ENCODE measurements at places on chromosomes 7 and 10.

GRCh38 chr7:116231949-116232348 is 21.6 kb downstream of the TES start:
- ATAC-seq = no peak

- ATAC-seq = no peak
Observed at GRCh38 chr10:90712529-90712928, 145.3 kb downstream of the HTR7 start.

DNA sequence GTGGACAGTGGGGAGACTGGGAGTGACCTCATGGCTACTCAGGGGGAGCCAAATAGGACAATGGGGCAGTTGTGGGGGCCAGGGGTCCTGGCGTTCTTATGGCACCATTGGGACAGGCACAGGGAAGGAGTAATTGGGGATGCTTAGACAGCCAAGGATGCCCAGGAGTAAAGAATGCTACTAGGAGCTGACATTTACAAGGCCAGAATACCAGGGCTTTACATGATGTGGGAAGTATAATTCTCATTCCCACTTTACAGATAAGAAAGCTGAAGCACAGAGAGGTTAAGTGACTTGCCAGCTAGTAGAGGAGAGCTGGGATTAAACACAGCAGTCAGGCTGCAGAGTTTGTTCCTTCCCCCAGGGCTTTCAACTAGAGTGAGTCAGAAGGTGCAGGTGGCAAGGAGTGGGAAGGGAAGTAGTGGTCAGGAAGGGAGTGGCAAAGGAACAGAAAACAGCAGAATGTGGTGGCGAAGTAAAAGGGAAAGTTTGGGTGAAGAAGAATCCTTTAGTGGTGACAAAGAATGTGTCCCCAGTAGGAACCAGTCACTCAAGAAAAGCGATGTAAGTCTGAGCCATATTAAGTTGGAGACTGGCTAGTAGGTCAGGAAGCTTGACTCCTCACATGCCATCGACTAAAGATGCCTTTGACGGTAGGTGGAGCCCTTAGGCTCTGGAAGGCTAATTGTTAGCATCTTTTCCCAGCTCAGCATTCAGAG is 32.8 kb downstream of the CPVL start:
- ATAC-seq = peak; percentile 34

- no peak for ATAC-seq
Observed at GRCh38 chr7:30145426-30145970, 10.7 kb downstream of the MTURN start.

DNA sequence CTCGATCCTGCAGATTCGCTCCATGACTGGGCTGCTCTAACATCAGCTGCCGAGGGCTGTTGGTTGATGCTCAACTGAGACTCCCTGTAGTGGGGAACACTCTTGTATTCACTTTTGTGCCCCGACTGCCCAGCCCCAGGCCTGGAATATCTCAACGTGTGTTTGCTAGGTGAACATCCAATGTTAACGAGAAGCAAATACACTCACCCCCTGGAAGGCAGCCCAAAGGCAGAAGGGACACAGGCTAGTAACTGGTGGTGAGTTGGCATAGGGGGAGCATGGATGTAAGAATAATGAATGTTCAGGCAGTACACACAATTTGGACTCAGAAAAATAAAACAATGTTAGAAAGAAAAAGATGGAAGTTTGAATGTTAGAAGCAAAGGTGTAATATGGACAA is 24.0 kb upstream of the RBM33 start:
- no peak for ATAC-seq

GRCh38 chr10:80684259-80684658 is 146.6 kb downstream of the SH2D4B start:
- ATAC-seq = no peak

- ATAC-seq = peak; percentile 70
Observed at GRCh38 chr7:130901209-130901783, 167.3 kb upstream of the KLF14 start.

GRCh38 chr7:48089046-48090003 is at the start of gene UPP1:
Gene UPP1, plus strand, starts transcription at chr7:48089265. Its CDS starts 5,519 bp downstream, at chr7:48094784.
- ATAC-seq = peak; percentile 86

- peak; percentile 51 for ATAC-seq
Observed at GRCh38 chr7:42014625-42015618, 222.1 kb downstream of the GLI3 start.

GRCh38 chr10:22308390-22308789 is 7.8 kb upstream of the COMMD3 start:
- ATAC-seq = no peak

DNA sequence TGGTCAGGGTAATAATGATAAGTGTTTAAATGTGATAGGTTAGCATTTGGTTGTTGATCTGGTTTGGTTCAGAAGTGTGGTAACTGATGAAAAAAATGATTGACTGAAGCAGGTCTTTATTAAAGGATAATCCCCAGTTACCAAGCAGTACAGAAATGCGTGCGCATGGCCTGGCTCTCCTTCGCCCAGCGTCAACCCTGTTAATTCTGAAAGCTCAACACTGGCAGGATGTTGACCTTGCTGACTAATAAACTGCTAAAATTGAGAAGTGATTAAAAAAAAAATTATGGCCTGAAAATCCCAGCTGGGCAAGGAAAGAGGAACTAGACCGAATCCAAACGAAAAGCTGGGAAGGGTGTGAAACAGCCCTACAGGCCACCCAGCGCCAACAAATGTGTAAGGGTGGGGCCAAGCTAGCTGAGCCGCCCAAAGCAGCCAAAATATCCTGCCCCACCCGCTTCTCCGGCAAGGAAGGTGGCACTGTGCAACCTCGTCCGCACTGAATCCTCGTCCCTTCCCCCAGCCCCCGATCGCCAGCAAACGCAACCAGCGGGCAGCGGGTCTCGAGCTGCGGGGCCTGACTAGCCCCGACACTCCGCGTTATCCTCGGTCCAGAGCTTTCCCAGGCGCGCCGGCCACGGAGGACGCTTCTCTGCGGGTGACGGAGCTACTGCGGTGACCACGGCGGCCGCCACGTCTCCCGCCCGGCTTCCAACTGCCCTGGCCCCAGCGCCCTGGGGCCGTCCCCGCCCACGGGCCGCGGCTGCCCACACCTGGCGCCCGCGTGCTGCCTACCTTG is 561 bp downstream of the SHTN1 start:
- ATAC-seq = peak; percentile 80

GRCh38 chr10:77837248-77837924 is 89.2 kb downstream of the DLG5 start:
- ATAC-seq = no peak

DNA sequence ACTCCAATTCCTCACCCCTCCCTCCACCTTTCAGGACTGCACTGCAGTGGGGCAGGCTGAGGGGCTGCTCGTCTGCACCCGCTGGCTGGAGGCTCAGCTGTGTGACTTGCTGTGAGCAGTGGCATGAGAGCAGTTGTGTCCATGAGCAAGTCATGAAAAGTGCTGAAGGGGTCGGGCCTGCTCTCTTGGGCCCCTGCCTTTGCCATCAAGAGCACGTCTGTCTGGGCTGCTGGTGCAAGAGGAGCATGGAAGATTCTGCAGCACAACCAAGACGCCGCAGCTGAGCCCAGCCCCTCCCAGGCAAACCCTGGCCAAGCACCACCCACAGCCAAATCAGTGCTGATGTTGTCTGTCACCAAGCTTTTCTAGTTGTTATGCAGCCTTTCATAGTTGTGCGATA is 284.3 kb downstream of the TCERG1L start:
- ATAC-seq = peak; percentile 25

DNA sequence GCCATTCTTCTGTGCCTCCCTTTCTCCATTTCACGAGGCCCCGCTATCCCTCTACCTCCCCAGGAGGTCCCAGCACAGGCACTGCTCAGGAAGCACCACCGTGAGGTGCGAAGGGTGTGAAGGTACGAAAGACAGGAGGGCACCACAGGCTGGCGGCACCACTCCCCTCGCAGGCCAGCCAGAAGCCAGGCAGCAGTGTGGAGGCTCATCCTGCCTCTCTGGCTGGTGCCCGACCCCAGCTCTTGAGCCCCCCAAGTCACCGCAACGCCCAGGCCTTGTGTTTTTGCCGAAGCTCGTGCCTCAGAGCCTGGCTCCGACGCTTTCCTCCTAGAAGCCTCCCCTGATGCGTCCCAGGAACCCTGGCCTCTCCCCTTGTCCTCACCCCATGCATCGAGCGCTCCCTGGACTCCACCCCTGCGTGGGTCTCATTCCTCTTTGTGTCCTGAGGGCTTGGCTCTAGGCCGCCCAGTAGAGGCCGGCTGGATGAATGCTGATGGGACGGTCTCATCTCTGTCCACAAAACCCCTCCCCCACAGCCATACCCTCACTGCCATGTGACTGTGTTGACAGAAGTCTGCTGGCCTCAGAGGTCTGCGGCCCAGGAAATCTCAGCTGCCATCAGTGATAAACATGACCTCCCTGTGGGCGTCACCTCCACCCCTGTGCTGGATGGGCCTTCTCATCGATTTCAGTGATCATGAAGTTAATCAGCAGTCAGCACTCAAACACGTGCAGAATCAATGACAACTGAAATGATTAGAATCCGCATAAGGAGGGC is 19.3 kb downstream of the BRI3 start:
- no peak for ATAC-seq

DNA sequence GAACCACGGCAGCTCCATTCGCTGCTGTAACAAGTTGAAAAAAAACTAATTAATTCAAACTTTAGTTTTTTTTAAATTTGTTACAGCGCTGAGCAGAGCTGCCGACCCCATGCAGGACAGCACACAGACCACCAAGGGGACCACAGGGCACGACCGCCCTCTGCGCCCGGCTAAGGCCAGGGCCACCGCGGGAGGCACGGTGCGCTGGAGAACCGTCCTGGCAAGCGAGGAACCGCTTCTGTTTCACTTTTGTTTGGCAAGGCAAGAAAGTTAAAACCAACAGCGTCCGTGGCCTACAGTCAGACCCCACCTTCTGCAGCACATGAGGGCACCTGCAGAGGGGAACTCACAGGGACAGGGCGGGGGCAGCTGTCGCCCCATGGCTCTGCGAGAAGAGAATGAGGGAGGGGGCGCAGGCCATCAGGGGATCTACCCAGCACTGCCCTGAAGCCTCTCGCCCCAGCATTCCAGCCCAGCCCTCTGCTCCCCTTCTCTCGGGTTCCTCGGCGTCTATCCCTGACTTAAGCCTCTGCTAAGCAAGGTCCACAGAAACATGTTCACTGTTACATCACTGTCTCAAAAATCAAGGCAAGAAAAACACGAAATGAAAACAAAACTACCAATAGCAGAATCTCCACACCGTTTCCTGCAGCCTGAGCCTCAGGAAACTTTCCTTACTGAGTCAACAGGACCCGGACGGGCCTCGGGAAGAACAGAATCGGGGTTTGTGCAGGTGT is 204.4 kb downstream of the DIP2C start:
- ATAC-seq = peak; percentile 21

GRCh38 chr7:151439855-151440798 is at the start of gene CRYGN:
Gene CRYGN, minus strand, starts transcription at chr7:151440141. Its CDS starts 224 bp downstream, at chr7:151439917.
- ATAC-seq = peak; percentile 11
